ENCODE measurements at places on chromosomes 6 and 20.

- no peak for DNase-seq
Measured at GRCh38 chr20:58481481-58482021, 33.6 kb downstream of the APCDD1L start.

DNA sequence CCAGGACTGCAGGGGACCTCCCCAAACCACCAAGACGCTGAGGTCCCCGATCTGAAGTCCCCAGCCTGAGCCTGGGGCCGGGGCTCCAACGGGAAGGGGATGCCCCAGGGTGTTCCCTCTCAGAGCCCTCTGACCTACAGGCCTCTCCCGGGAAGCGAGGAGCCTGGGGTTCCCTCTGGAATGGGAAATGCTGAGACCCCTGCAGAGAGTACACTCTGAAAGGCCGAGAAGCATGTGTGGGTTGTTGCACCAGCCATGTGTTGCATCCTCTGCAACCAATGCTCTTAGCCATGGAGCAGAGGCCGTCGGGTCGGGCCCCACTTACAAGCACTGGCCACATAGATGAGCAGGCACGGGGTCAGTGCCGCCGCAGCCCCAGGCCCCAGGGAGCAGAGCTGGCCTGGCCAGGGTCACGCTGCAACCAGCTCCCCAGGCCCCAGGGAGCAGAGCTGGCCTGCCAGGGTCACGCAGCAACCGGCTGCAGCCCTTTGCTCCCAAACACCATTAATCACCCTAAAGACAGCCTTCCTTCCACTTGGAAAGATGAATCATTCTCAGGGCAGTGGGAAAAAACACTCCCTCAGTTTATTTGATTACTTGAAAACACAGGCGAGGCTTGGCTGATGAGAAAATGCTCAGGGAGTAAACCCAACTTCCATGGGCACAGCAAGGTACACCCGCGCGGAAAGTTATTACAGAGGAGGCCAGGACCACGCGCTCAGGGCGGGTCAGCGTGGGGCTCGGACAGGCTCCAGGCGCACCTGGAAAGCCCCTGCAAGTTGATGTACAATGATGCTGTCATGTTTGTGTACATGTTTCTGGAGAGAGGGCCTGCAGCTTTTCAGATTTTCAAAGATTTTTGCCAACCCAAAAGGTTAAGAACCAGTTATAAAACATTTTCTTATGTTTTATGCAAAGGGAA lies 78.0 kb upstream of the AFDN start:
- DNase-seq = no peak

DNA sequence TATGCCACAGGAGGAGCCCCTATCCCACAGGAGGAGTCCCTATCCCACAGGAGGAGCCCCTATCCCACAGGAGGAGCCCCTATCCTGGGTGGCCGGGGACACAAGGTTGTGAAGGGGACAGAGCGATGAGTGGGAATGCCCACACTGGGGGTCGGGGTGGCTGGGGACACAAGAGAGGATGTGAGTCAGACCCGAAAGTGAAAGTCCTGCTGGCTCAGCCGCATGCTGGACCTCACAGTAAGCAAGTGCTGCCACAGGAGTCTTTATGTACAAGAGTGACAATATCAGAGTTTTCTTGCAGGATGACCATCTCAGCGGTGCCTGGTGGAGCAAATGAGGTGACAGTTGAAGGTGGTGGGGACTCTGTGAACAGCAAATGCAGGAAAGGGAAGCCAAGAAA lies 93.7 kb downstream of the PSMB1 start:
- DNase-seq = no peak

- no peak for DNase-seq
Measured at GRCh38 chr20:61664556-61665320, 400.9 kb downstream of the TAF4 start.

GRCh38 chr6:104522533-104522932 lies 337.2 kb downstream of the HACE1 start:
- DNase-seq = no peak

- DNase-seq = no peak
Measured at GRCh38 chr6:130964808-130965604, 98.0 kb downstream of the EPB41L2 start.
